ENCODE measurements at places on chromosomes 3 and 15.

GRCh38 chr3:197520311-197521276 lies 35.2 kb downstream of the BDH1 start:
- peak; percentile 96 for DNase-seq

GRCh38 chr3:189848395-189849040 lies 217.3 kb downstream of the TP63 start:
- no peak for DNase-seq

GRCh38 chr3:61134532-61134931 lies 116.7 kb downstream of the FHIT start:
- DNase-seq: no peak

GRCh38 chr3:17831366-17831765 lies 88.9 kb upstream of the TBC1D5 start:
- no peak for DNase-seq

GRCh38 chr3:99601515-99601914 lies 36.9 kb upstream of the COL8A1 start:
- DNase-seq: no peak

GRCh38 chr3:70606018-70606417 lies 293.6 kb upstream of the MDFIC2 start:
- peak; percentile 11 for DNase-seq

- DNase-seq: no peak
These were observed 106.5 kb upstream of the SATB1 start for GRCh38 chr3:18531662-18532061.

DNA sequence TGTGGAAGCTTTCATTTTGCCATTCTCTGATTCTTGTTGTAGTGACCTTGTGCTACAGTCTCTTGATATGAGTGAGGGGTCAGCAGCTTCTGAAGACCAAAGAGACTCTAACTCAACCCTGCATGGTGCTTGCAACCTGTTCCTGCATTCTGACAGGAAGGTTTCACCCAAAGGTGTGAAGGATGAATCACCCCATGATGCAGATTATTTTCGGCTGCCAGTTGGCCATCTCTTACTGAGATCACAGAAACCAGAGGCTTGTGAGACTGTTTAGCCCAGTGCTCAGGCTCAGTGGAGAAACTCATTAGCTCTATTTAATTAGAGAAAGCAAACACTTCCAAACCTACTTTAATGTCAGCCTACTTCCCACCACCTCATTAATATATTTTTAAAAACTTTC lies 29.2 kb upstream of the TPRG1 start:
- no peak for DNase-seq

GRCh38 chr15:61033940-61034677 lies 195.0 kb downstream of the RORA start:
- DNase-seq: no peak

DNA sequence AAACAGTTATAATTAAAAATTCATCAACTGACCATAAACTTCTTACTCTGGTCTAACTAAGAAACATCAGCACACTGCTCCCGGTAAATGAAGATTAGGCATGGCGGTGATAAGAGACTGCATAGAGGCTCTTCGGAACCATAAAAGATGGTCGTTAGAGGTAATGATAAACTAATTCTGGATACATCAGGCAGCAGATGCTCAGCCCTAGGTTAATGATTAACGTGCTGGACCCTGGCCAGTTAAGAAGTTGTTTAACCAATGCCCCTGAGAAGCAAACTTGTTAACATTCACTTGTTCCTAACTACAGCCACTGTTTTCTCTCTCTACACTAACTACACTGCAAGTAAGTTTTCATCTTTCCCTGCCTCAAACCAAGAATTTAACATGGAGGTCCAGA lies 111.5 kb downstream of the PDZRN3 start:
- peak; percentile 82 for DNase-seq

GRCh38 chr3:117355566-117355965 lies 646.0 kb downstream of the TUSC7 start:
- peak; percentile 76 for DNase-seq

DNA sequence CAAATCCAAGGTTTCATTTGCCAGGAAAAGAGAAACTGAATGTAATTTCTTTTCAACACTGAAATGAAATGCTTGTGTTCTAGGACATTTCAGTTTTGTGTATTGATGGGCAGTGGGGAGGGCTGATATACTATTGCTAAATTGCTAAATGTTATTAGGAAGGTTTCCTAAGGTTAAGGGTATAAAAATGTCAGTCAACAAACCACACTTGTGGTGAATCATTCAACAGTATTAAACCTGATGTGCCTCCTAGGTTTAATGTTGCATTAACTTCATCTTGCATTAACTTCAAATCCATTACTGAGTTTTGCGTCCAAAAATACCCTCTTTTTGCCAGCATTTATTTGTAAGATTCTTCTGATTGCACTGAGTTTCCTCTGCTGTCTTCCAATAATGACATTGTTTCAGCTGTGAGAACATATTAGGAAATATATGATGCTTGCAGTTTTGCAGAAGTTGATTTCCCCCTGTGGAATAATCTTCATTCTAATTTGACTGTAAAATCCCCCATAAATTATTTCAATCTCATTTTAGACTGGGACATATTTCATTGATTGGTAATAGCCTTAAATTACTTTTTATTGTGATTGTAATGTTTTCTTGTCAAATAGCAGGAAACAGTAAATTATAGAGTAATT lies 758.3 kb downstream of the GBE1 start:
- no peak for DNase-seq
